ENCODE measurements at places on chromosomes 4 and X.

DNA sequence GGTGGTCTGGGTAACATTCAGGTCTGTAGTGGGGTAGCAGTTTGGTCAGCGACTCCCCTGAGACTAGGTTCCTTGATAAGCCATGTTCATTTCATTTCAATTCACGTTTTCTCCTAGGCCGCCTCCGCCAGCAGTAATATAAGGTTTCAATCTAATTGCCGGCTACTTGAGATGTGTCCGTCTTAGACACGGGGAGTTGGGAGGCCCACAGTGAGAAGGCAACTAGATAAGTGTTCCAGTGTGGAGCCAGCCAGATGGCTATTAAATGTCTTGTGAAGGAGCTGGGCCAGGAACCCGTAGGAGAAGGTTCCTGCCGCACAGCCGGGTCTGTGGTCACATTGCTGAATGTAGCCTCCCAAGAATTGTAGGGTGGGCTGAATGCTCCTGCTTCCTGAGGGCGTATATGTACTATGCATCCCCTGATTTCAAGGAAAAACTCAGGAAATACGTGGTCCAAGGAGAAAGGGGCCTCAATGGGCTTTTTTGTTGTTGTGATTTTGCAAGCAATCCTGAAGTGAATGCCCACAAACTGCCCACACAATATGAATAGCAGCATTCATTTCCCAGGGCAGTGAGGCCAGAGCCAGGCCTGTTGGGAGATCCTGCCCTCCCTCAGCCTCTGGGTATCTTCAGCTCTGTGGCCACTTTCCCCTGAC is 220.6 kb upstream of the RPL34 start:
- no peak for DNase-seq

DNA sequence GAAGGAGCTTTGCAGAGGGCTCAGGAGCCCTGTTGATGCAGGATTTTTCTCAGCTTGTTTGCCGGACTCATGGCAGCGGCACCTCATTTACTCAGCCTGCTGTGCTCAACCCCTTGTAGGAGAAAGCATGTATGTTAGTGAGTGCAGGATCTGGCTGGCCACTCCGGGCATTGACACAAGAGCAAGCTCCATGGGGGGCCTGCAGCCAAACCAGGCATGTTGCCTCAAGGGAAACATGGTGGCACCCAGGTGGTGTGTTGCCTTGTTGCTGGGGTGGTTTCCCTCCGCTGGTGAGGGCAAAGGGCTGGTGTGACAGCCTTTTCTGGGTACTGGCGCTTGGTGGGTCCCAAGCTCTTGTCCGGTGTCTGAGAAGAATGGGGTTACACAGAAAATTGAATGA is 189.3 kb upstream of the ANXA3 start:
- no peak for DNase-seq

DNA sequence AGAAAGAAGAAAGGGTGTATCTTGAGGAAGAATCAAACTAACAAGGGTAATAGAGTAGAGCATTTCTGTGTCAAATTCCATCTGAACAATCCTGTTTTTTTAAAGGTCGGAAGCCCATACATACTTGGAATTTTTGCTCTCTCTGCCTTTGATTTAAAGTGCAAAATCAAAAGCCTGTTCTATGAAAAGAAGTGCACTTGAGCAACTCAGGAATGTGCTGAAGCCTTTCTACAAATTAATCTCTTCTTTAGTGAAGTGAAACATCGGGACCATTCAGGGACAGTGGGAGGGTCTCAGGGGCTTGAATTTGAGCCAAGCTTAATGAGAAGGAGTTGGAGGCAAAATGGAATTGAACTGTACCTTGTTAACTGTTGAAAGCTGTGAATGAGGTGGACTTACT is 1008.5 kb upstream of the LCORL start:
- no peak for DNase-seq

DNA sequence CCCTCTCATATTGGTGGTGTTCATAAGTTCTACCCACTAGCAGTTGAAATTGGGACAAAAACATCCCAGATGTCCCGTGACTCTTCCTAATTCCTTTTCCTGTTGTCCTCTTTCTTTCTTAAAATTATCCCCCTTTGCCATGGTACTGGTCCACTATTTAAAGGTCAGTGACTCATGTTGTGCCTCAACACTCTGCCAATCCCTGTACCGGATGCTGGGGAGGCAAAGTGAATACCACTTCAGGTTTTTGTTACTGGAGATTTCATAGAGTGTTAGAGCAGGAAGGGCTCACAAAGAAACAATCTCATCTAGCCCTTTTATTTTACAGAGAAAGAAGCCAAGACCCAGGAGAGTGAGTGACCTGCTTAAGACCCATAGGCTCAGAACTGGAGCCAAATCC is 24.6 kb downstream of the SEPTIN11 start:
- no peak for DNase-seq

- no peak for DNase-seq
Measured at GRCh38 chrX:12611471-12611870, 179.7 kb upstream of the PRPS2 start.

DNA sequence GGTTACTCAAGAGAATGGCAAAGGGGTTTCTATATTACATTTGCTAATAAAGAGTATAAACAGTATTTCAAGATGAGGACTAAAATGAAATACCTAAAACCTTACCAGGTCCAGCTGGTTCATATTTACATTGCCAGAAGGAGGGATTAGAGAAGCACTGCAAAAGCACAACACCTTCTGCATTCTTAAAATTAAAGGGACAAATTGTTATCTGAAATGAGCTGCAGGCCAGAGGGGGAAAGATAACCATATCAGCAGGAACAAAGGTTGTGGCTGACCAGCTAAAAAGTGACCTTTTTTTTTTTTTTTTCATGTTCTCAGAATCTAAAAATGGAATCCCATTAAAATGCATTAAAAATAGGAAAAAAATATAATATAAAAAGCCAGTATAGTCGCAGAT is 39.7 kb downstream of the AFF2 start:
- DNase-seq = no peak

DNA sequence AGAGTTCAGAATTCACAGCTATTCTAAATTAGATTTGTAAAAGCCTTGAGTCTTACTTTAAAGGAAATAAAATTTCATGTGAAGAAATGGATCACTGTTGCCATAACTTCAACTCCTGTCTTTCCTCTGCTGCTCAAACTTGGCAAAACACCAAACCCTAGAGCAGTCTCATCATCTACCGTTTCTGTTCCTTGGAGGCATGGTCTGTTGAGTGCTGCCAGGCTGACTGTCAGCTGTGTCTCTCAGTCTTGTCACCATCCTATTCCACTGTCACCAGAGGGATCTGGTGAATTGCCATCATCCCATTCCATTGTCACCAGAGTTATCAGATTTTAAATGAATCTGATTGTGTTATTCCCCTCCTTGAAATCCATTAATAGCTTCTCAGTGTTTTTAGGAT is 55.6 kb downstream of the STIM2 start:
- DNase-seq = no peak

Measured in activated effector memory CD4-positive, alpha-beta T cell treated with Interleukin-2 at 50 U/mL for 16 hours (primary cell).